ENCODE measurements at places on chromosomes 2 and 18.
A peak's percentile ranks its signal among the peaks of the same experiment; 100 is the strongest.

DNA sequence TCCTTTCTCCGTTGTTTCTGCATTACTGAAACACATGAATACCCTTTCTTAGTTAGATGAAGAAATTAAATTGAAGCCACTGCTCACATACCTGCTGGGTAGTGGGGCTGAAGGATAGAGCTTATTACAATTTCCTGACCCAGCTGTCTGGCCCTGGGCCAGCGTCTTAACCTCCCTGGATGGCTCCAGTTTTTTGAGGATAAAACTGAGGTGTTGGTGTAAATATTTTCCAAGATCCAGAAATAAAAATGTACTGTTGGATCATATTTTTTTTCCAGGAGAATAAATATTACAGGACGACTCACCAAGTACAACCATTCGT, 3.5 kb downstream of the RNF144A start:
- no peak for DNase-seq

GRCh38 chr18:36595046-36595817, 233.6 kb downstream of the TPGS2 start:
- DNase-seq, result no peak

DNA sequence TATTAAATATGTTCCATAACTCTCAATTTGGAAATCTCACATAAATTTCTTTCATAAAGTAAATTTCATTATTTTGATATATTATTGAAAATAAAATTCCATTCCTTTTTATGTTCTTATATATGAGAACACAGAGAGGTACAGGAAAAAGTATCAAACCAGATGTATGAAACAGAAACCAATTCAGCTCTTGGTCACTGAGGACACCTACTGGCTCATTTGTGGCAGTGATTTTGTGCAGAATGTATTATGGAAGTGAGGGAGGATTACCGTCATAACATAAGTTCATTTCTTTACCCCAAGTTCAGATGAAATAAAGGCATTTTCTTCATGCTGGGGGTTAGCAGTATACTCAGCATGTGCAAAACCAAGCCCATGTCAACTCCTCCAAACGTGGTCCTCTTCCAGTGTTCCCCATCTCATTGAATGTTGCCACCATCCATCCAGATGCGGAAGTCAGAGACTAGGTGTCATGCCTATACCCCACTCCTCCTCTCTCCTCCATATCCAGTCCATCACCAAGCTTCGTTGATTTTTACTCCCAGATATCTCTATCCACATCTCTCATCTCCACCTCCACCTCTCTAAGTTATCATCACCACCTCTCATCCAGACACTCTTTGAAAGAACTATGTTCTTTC, 41.7 kb upstream of the MALL start:
- DNase-seq, result no peak

DNA sequence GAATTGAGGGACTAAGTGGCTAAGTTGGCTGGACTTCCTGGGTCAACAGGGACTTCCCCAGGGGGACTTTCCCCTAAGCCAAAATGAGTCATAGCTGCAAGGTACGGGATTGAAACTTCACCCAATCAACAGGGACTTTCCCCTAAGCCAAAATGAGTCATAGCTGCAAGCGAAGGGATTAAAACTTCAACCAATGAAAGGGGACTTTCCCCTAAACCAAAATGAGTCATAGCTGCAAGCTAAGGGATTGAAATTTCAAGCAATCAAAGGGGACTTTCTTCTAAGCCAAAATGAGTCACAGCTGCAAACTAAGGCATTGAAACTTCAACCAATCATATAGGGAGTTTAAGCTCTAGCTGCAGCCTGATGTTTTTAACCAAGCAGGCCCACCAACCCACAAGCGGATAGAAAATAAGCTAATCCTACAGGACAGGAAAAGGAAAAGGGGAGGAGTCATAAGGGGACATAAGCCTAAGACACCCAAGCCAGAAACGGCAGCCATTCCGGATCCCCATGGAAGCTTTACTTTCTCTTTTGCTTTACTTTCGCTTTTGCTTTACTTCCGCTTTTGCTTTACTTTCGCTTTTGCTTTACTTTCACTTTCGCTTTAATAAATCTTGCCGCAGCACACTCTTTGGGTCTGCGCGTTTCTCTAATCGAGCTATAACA, 1375.4 kb upstream of the CELF4 start:
- no peak for DNase-seq

GRCh38 chr2:26459991-26460612, 17.8 kb downstream of the OTOF start:
- DNase-seq, result peak; percentile 44

GRCh38 chr2:141767051-141767450, 363.8 kb downstream of the LRP1B start:
- DNase-seq, result no peak

- no peak for DNase-seq
These were observed 30.1 kb upstream of the EPC2 start for GRCh38 chr2:148614322-148615049.

- no peak for DNase-seq
These were observed 51.8 kb downstream of the EPB41L5 start for GRCh38 chr2:120064664-120065063.

DNA sequence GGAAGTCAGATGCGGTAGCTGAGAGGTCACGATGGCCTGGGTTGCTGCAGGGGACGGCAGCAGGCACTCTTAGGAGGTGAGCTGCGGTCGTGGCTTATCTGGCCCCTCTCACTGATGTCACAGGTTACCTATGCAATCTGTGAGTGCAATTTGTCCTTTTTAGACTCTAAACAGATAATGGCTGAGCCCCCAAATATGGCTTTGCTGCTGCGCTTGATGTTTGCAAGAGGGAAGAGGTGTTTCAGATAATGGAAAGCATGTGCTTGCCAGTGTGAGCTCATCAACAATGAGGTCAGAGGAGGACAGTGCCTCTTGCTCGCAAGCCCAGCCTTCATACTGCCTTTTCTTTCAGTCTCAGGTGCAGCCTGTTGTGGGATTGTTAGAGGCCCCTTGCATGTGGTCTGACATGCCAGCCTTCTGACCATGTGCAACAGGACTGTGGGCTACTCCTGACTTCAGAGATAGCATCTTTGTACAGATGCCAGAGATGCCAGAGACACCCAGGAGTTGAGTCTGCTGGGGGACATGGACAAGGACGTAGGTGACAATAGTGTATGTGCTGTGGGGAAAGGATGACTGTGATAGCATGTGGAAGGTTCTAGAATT, 151.3 kb downstream of the TANC1 start:
- DNase-seq, result no peak

GRCh38 chr2:120376101-120376500, 30.2 kb downstream of the INHBB start:
- DNase-seq, result no peak

GRCh38 chr2:179268277-179268925, 3.8 kb upstream of the SESTD1 start:
- DNase-seq, result no peak
